T-helper 17 cell (primary cell): ENCODE measurements at places on chromosomes 4 and X.

DNA sequence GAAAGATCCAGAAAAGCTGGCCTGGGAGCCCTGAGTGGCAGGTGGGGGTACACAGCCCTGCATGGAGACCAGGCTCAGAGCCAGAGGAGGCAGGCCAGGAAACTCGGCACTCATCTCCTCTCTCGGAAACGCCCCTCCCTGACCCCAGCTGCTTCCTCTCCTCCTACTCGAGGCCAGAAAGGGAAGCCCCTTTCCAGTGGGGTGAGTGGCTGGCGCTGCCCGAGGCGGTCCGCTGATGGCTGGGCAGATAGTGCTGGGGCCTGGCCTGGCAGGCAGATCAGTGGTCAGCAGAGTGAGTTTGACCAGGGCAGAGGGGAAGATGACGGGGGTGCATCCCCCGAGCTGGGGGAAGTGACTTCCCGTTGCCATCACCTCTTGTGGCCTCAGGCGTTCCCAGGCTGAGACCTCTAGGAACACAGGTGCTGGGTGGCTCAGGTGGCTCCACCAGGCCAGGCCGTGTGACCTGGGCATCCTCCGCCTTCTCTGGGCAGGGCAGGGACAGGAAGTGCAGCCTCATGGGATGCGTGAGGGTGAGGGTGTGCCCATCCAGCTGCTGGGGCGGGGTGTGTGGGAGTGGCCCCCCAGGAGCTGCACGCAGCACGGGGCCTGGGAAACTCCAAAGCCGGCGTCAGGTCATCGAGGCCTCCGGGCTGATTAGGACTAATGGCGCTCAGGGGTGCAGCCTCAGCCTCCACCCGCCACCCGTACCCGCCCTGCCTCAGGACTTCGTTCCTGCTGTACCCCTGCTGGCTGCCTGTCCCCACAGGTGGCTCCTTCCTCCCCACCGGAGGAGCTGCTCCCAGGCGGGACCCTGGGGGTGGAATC, 5.7 kb downstream of the SH3BP2 start:
- peak; percentile 13 for DNase-seq

DNA sequence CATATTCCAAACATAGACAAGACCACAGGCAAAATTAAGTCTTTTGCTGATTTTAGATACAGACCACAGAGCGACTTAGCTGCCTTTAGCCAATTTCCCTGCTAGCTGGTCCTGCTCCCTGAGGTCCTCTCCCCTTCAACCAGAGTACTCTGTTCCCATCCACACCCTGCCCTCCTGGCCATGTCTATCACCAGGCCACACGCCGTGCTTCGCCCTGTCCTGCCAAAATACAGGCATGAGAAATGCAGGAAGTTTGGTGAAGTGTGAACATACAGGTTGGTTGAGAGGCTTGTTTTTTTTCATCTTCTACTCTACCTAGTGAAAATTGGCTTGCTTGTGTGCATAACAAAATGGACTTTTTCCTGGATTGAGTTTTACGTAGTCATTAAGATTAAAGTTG, 226.2 kb upstream of the TENM3 start:
- no peak for DNase-seq

DNA sequence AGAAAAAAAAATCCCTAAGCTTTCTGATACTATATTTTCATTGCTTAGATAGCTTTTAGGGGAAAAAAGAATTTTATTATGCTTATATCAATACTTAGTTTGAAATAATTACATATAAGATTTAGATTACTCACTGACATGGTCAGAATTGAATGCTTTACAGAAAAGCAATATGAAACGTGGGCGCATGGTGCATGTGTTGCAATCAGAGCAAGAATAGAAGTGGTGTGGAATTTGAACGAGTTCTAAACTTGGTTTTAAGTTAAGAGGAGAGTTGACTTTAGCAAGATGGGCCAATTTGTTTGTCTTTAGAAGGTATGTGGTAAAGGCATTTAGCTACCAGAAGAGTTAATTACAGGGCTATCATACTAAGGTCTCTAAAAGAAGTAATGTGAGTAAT, 21.4 kb downstream of the OCRL start:
- no peak for DNase-seq

DNA sequence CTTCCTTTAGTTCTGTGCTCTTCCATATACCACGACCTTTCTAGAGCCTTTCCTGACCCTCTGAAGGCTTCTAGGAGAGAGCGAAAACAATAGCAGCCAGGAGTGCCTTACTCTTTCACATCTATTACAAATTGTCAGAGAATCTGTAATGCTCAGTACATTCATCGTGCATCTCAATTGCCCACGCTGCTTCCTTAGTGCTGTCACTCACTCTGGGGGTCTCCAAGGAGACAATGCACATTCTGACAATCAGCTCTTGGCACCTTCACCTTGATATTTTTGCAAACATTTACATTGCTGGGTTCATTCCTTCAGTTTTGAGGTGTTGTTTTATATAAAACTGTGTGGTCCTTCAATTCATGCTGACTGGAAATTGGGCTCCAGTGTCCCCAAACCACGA, 110.1 kb upstream of the GPR101 start:
- DNase-seq, result no peak

DNA sequence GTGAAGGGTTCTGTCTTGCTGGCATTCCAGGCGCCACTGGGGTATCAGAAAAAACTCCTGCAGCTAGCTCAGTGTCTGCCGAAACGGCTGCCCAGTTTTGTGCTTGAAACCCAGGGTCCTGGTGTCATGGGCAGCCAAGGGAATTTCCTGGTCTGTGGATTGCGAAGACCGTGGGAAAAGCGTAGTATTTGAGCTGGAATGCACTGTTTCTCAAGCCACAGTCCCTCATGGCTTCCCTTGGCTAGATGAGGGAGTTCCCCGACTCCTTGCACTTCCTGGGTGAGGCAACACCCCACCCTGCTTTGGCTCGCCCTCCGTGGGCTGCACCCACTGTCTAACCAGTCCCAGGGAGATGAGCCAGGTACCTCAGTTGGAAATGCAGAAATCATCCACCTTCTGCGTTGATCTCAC, 40.1 kb downstream of the NOP14 start:
- DNase-seq, result no peak

DNA sequence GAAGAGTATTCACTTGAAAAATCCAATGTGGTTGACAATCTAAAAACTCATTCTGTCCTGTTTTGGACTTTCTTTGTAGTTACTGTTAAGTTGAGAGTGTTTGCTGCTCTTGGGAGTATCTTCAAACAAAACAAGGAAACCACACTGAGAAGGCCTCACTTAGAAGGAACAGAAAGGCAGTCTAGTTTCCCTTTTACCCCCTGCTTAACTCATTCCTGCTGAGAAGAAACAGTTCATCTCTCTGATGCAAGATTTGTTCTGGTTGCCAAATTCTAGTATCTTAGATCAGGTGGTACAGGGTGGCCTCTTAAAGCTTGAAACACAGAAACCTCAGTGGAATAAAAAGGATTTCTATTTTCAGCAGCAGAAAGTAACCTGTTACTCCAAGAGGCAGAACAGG, 41.4 kb downstream of the GUCY2F start:
- DNase-seq, result no peak

GRCh38 chr4:87419578-87420249, 2.7 kb upstream of the NUDT9 start:
- no peak for DNase-seq

GRCh38 chr4:680928-681645, 6.7 kb downstream of the MYL5 start:
- DNase-seq, result peak; percentile 47

DNA sequence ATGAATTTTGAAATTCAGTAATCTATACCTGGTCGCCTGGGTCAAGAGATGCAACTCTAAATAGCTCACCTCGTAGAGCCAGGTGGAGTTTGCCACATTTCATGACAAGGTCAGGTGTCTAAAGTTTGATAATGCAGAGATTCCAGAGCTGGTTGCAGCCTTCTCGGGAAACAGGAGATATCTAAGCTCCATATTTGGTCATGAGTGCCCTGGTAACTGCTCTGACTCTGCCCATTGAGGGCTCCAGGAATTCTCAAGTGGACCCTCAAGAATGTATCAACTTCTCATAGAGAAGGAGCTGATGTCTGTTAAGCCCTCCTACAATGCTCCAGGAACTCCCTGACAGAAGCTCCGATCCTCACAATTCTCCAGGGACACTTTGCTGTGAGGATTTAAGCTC, 33.2 kb upstream of the TSPAN5 start:
- DNase-seq, result no peak

DNA sequence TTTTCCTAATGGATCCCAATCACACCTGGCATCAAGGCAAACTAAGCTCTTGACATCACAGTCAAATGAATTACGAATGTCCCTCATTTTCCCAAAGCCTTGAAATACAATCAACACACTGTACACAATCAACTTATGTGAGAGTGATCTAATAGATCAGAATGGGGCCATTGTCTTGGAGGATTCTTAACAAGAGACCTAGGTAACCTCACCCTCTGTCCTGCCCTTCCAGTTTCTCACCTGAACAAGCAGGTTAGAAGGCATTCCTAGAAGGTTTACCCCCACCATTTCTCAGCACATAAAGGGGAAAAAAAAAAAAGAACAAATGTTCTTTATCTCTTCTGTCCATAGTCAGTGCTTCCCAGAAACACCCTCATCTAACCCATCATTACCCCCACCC, 6.3 kb downstream of the SLC39A8 start:
- DNase-seq, result no peak

- DNase-seq, result no peak
Observed at GRCh38 chr4:124265701-124266100, 446.8 kb downstream of the ANKRD50 start.

DNA sequence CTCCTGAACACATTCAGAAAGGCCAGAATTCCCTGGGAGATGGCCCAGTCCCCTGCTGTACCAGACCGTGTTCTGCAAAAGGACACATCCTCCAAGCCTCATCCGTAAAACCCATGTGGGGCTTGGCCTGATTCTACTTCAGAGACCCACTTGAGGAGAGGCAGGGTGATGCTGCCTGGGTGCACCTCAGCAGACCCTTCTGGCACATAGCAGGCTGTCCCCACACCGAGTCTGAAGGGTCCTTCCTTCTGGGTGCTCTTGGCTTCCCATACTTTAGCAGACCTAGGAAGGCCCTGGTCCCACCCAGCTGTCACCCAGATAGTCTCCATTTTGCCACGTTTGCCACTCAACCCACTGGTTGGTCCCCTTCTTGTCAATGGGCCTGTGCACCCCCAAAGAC, 270.1 kb upstream of the AGTR2 start:
- DNase-seq, result no peak

DNA sequence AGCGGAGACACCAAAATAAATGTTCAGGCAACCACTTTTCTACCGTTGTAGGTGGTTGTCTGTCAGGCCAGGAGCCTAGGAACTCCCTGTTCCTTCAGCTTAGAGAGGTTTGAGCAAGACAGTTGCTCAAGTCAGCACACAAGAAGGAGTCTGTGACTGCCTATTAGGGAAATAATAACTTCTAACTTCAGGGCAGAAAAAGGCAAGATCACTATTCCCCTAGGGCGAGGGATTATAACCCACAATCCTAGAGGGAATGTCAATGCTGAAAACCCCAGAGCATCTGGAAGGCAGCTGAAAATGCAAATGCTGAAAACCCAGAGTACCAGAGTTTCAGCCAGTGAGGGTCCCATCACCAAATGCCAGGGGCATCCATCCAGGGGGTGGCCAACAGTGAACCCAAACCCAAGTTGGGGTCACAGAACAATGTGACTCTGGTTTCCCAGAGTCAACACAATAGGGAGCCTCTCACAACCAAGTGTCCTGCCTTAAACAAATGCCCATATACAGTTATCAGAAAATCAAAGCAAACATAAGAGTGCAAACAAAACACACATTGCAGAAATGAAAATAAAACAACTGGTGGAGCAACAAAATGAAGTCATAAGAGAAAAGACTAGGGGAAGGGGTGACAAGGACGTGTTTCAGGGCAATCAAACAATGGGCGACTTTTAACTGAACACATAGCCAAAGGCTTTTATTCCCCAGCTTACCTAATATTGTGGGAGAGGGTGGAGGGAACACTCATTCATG, 27.6 kb downstream of the MORF4L2 start:
- no peak for DNase-seq

GRCh38 chrX:109707319-109707718, 25.7 kb downstream of the ACSL4 start:
- no peak for DNase-seq

GRCh38 chrX:41176263-41176662, 91.0 kb downstream of the USP9X start:
- no peak for DNase-seq

DNA sequence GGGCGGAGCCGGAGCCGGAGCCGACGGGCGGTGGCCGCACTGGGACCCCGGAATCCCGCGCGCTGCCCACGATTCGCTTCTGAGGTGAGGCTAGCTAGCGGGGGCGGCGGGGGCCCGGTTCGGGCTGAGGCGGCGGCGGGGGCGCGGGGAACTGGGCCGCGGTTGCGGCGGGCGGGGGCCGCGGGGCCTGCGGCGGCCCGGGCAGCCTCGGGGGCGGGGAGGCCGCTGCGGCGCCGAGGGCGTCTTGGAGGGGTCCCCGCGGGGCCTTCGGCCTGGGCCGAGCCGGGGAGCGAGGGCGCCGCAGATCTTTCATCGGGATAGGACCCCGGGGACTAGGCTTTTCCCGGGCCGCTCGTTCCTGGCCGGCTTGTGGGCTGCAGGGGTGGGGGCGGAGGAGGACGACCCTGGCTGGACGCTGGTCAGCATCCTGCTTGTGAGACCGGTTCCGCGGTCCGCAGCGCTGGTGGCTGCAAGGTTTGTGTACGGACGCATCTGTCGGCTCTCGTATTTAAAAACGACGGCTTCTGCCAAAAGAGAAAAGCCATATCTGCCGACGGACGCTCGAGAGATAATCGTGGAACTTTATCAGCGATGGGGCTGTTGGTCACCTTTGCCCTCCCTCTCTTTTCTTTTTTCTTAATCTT, 419 bp downstream of the ADD1 start:
- no peak for DNase-seq

DNA sequence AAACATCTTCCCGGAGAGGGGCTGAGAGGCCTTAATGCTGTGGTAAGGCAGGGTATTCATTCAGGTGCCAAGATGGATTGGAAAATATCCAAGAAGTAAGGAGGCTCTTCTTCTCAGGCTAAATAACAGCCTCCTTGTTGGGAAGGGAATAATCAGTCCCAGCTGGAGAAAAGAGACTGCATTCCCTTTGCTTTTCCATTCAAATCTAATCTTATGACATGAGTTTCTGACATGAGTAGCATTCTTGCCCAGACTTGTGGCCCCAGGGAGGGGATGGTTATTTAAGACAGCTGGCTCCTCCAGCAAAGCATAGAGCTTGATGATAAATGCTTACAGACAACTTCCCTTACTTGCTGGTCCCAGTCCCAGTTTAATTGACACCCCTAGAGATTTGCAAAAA, 98.3 kb downstream of the DCLK2 start:
- no peak for DNase-seq

DNA sequence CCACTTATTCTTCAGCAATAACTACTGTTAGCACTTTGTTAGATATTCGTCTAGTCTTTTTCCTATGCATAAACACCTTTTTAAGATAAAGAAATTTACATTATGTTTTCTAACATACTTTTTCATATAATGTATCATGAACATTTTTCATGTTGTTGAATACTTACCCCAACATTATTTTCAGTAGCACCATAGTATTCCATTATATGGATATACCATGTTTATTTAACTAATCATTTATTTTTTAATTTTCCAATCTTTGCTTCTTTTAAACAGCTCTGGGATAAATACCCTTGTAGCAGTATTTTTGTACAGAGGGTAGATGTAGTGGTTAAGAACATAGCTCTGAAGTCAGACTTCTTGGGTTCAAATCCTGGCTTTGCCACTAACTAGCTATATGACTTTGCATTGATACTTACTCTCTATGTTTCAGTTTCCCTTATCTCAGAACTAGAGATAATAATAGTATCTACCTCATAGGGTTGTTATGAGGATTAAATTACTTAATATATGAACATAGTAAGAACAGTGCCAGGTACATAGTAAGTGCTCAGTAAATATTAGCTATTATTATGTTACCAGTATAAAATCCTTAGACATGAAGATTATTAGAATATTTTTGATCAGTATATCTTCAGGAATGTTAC, 11.3 kb downstream of the EXOC1 start:
- no peak for DNase-seq

- no peak for DNase-seq
Observed at GRCh38 chr4:102623622-102624021, 122.5 kb downstream of the NFKB1 start.
